ENCODE measurements at places on chromosomes 1 and 21.
A peak's percentile ranks its signal among the peaks of the same experiment; 100 is the strongest.

DNA sequence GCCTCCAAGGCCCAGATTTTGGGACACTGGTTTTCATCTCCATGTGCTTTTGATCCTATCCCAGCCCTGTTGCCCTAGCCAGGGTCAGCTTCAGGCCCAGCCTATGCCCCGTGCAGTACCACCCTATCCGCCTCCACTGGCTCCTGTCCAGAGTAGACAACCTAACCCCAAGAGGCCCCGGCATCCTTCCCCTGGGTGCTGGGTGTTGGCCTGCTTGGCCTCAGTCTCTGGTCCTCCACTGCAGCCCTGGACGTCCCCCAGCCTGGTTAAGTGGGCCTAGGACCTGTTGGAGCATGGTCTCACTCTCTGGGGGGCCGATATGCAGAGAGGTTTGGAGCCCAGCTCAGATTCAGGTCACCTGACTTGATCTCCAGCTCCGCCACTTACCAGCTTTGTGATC is 1.6 kb downstream of the CSF3R start:
- no peak for DNase-seq

- no peak for DNase-seq
Observed at GRCh38 chr1:172581779-172582178, 48.8 kb downstream of the SUCO start.

GRCh38 chr1:228487336-228488124 is at the start of gene RNF187:
Gene RNF187 (plus strand): TSS chr1:228487382.
- DNase-seq = peak; percentile 97

GRCh38 chr1:203581841-203582240 is 44.8 kb upstream of the ATP2B4 start:
- DNase-seq = no peak

GRCh38 chr21:14215971-14216641 is at the start of gene RBM11:
Gene RBM11 (plus strand): TSS chr21:14216157. CDS start chr21:14216187, 30 bp downstream.
- DNase-seq = peak; percentile 83

DNA sequence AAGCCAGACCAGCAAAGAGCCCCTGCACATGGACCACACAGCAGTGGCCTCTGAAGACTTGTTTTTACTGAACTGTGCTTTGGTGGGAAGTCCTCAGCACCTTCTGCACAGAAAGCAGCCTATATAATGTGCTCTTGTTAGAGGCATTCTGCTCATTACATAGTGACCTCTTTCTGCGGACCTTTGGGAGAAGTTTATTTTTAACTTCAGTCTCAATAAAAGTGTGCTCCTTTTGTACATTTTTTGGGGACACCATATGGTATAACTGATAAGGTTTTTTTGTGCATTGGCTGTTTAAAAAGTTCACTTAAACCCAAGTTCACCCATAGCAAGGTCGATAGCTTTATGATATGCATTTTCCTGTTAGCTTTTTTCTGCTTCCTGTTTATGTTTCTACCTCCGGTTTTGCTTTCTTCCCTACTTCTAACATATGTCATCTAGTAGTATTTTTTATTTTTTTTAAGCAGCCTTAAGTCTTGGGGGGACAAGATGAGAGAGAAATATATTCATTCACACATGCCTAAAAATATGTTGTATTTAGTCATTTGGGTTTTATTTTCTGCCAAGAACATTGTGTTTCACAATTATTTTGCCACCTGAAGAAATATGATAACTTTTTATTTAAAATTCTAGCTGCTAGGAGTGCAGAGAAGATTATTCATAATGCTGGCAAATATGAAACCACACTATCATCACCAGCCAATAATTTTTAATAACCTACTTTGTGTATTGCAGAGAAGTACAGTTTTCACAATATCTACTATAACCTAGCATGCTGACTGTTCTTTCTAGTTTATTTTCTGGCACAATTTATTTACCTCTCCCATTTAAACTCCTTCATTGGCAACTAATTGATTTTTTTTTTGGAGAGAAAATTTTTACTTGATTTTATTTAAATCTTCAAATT is 22.9 kb upstream of the SLC19A2 start:
- DNase-seq = no peak

DNA sequence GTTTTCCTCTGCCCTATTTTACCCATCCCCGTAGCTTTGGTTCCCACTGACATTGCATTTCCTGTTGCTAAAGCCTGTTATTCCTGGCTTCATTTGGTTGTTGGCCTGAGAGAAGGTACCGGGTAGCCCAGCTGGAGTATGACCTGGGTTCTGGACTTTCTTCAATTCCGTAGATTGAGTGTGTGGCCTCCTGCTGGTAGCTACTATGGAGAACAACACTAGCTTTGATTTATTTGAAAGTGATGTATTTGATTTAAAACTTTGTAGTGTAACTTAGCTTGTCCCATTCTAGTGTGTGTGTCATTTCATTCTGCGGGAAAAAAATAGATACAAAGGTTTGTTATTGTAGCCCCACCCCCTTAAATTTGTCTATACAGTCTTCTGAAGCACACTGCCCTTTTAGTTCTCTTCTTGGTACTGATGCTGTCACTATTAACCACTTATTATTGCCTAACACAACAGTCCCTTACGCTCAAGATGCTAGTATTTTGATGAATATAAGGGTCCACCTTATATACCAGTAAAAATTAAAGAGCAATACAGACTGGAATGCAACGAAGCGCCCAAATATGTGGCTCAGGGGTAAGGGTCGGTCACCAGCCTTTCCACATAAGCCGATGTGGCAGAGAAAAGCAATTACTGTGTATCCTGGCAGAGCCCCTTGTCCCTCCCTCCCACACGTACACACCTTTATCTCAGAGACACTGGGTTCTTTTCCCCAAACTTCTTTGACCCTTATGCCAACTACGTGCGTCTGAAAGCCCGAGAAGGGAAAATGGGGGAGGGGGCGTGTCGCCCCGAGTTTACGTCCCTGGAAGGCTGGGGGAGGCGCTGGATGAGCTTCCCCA is 643 bp upstream of the MOV10 start:
- no peak for DNase-seq

- DNase-seq = no peak
Observed at GRCh38 chr1:235013512-235013911, 115.1 kb downstream of the TOMM20 start.

DNA sequence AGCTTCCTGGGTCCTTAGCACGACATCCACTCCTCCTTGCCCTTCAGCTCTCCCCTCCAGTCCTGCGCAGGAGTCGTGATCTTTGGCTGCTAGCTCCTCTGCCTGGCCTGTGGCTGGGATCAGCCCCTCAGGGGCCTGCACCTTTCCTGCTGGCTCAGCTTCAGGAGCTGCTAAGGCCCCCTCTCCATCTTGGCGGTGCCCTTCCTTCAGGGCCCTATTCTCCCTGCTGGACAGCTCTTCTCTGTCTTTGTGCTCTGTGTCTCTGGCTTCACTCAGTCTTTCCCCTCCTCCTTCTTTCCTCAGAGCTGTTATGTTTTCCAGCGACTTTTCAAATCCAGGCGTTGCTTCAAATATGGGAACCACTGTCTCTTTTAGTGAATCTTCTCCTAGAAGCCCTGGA is 59.5 kb upstream of the LRRC53 start:
- DNase-seq = no peak

GRCh38 chr1:13512472-13512871 is 1.3 kb downstream of the LRRC38 start:
- no peak for DNase-seq

- DNase-seq = no peak
Observed at GRCh38 chr1:63693944-63694571, 79.8 kb upstream of the ROR1 start.

- DNase-seq = peak; percentile 84
Observed at GRCh38 chr1:31216016-31216415, 23.7 kb downstream of the NKAIN1 start.

DNA sequence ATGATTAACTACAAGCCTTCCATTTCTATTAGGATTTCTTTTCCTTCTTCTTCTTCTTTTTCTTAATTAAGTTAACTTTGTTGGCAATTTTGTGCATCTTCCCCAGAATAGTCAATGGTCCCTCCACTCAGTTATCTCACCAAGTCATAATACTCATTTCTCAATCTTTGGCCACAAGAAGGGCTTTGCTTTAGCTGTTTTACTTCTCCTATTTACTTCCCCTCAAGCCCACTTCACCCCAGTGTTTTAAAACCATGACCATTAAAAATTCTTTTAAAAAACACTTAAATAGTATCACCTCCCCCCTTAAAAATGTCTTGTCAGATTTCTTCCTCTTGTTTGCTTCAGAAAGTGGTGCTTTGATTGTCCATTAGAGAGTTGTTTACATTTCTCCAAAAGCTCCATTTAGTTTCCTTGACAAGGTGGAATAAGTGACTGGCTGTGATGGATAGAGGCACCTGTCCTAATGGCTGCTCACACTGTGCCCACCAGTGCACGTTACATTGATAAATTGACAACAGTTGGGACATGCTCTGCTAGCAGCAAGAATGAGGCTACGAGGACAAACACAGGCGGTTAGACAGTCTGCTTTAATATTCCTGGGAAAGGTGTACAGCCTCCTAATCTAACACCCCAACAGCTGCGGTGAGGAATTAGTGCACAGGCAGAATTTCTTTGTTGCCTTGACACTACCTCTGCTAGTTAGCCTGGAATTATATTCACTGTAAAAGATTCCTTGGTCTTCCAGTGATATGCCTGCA is 354.7 kb downstream of the LMO4 start:
- no peak for DNase-seq

- no peak for DNase-seq
Observed at GRCh38 chr1:19764848-19765247, 34.9 kb downstream of the TMCO4 start.

DNA sequence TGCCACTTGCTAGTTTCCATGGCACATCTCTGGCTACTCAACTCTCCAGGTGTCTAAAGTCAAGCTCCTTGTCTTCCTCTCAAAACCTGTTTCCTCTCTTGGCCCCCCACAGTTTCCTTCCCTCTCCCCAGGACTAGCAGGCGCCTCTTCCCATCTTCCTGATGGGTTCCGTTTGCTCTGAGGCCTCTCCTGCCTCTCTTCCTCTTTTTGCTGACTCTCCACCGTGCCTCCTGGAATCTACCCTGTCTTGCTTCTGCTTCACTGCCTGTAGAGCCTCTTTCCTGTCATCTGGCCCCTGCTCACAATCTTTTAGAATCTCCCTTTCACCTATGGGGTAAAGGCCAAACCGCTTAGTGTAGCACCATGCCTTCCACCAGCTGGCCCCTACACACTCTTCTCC is 21.8 kb upstream of the LHX4 start:
- DNase-seq = peak; percentile 6

- no peak for DNase-seq
Observed at GRCh38 chr1:179087665-179088064, 5.8 kb downstream of the TOR3A start.

- DNase-seq = no peak
Observed at GRCh38 chr1:153991151-153991630, 629 bp downstream of the RPS27 start.

DNA sequence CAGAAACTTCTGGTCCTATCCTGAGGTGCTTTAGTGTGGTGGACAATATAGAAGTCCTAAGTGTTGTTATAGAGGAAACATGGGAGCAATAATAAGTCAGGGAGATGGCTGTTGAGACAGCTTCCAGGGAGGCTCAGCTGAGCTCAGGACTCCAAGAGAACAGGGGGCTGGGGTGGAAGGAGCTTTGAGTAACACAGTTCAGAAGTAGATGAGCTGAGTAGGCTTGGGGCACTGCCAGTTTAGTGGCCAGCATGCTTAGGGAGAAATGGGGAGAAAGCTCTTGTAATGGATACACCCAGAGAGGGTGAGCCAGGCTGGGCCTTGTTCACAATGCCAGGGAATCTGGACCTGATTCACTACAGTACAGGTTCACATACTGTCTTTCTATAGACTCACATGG is 201.6 kb downstream of the DAB1 start:
- DNase-seq = no peak
